ENCODE measurements at places on chromosomes 13 and 19.

GRCh38 chr13:88376760-88377388, 705.7 kb downstream of the SLITRK5 start:
- no peak for DNase-seq

DNA sequence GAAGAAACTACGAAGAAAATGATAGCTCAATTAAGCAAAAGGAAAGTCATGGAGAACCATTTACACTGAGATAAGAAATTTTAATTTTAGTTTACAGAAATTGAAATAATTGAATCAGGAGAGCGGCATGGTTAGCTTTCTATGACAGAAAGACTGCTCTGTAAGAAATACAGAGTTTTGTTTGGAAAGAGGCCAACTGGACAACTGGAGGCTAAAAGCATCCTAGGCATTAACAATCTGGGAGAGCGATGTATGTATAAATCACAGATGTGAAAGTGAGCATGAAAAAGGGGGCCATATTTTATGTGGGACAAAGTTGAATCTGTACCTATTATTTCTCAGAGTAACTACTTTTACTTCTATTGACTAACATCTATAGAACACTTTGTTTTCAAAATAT, 1608.8 kb upstream of the PCDH20 start:
- DNase-seq: no peak

GRCh38 chr13:107669391-107669993, 545.8 kb downstream of the LIG4 start:
- DNase-seq: no peak

GRCh38 chr13:106595625-106596024, 27.7 kb upstream of the ARGLU1 start:
- no peak for DNase-seq

- DNase-seq: no peak
Observed at GRCh38 chr19:16261584-16262368, 62.9 kb upstream of the KLF2 start.

GRCh38 chr13:29369060-29369743, 226.3 kb downstream of the SLC7A1 start:
- DNase-seq: no peak

DNA sequence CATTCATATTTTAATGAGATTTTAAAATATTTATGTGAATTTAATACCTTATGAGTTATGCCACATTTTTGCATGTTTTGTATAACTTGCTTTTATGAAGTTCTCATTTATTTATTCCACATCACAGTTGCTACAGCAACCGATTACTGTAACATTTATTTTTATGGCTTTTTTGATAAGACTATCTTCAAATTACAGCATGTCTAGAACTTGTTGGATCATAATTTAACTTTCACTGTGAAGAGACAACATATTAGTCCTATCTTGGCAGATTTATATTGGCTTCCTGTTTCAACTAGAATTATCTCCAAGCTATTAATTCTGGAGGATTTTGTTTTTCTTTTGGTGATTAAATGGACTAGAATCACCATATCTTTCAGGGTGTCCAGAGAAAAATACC, 793.7 kb upstream of the SLITRK5 start:
- DNase-seq: no peak

DNA sequence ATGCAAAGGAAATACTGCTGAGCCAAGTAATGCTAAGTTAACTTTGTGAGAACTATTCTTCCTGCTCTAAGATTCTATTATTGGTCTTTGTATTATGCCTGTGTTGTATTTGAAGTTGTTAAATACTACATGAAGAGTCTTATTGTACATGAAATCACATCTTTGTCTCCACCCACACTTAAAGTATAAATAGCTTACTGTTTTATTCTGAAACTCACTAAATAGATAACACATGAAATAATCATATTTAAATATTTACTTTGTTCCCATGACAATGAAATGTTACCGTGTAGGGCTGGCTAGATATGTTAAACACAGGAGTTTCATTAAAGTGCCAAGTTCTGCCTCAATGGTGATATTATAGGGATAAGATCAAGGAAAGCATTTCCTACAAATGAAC, 562.1 kb upstream of the ATXN8OS start:
- no peak for DNase-seq

DNA sequence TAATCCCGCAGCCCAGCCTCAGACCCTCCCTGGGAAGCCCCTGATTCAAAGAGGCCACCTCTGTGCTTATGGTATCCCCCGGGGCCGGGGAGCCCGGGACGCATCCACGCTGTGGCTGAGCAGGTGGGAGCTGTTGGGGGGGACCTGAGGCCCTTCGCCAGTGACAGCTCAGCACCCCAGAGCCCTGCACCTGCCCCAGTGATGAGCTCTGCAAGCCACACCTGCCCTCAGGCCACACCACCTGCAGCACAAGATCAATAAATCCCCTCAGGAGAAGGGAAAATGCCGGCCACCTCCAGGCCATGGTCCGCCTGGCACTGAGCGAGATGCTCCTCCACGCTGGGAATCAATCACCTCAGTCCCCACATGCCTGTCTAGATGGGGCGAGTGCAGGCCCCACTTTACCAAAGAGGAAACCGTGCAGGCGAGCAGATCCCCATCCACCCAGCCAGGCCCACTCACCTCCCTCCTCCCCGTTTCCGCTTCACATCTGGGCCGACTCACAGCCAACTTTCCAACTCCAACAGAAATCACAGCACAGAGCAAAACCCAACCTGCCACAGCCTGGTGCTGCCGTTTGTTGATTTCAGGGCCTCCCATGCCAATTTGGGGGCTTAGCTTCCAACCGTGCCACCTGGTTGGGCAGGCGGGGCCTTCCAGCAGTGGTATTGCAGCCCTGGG, 12.8 kb downstream of the MOB3A start:
- peak; percentile 81 for DNase-seq

Measured in naive thymus-derived CD8-positive, alpha-beta T cell (primary cell).